ENCODE measurements at places on chromosomes 3 and 15. TPM values are rescaled to one million over a fixed set of nuclear protein-coding genes. Genes with fewer than 3 reads are reported as not detected.

GRCh38 chr3:125042725-125043406 lies 12.9 kb downstream of the HEG1 start:
- DNase-seq, result no peak

DNA sequence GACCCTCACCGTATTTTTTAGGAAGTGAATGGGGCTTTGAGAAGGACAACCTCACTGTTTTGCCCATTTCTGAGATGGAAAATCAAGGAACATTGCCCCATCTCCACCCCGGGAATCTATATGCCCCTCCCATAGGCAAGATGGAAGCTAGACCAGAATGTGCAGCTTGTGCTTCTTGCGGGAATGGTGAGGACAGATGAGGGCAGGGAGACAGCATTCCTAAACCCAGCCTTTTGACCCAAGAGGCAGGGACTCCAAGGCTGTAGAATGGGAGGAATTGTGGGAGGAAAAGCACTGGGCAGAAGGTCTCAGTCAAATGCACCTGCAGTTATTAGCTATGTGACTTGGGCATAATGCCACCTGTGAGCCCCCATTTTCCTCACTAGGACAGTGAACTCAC lies 66.9 kb downstream of the SMAD3 start:
- DNase-seq, result no peak

GRCh38 chr3:55434789-55435188 lies 52.3 kb downstream of the WNT5A start:
- DNase-seq, result peak; percentile 36

DNA sequence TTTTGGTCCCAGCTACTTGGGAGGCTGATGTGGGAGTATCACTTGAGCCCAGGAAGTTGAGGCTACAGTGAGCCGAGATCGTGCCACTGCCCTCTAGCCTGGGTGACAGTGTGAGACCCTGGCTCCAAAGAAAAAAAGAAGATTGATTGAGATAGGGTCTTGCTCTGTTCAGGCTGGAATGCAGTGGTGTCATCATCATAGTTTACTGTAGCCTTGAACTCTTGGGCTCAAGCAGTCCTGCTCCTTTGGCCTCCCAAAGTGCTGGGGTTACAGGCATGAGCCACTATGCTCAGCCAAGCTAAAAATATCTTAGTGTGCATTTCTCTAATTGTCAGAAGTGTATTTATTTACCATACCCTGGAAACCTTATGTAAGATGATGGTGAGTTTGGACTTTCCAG lies 43.9 kb downstream of the IGF1R start:
- no peak for DNase-seq

GRCh38 chr3:32817558-32818228 lies at the start of gene TRIM71:
TRIM71 (plus strand) TSS chr3:32817997; CDS start chr3:32818081, 84 bp downstream.
- no peak for DNase-seq

The PPARG gene
- 60.2 TPM for total RNA-seq

The TRIM42 gene
- not detected for total RNA-seq
